ENCODE measurements at places on chromosomes 6 and 20.

DNA sequence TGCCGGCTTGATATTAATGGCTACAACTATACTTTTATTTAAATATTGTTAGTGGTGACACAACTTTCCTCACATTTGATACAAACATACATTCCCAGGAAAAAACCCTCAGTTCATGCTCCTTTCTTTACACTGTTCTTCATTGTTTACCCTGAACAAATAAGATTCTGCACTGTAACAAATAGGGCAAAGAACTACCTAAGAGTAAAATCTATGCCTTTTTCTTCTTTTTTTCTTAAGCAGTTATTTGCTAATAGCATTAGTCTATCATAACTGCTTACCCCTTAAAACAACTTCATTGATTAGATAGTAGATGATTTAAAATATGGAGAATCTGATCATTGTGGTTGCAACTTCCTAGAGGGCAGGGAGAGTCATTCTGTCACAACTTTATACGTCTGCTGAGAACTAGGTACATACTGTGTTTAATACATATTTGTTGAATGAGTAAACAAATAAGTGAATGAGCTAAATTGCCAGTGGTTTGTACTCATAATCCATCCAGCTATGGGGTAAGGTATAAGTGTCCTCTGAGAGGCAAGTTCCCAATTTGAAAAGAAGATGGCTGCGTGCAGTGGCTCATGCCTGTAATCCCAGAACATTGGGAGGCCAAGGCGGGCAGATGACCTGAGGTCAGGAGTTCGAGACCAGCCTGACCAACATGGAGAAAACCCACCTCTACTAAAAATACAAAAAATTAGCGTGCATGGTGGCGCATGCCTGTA is 161.0 kb downstream of the CDK19 start:
- no peak for DNase-seq

DNA sequence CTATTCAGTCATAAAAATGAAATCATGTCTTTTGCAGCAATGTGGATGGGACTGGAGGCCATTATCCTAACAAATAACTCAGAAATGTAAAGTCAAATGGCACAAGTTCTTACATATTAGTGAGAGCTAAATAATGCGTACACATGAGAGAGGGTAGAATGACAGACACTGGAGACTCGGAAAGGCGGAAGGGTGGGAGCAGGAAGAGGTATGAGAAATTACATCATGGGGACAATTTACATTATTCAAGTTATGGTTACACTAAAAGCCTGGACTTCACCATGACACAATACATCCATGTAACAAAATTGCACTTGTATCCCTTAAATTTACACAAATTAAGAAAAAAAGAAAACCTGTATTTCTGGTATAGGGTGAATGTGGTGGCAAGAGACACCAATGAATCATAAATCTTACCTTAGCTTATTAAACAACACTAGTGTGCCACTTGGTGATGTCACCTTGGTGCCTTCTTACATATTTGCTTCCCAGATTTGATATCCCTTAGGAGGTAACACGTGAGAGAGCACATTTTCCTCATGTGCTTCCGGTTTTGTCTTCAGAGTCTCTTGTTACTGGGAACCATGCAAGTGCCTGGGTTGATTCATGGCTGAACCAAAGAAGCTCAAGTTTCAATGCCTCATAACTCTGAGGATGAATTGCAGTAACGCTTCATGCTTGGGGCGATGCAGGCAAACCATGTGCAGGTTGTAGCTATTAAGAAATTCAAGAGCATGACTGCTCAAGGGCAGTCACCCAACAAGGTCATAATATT is 84.6 kb downstream of the DCDC2 start:
- DNase-seq, result no peak

GRCh38 chr6:152130441-152130840 is 323.0 kb downstream of the ESR1 start:
- no peak for DNase-seq

DNA sequence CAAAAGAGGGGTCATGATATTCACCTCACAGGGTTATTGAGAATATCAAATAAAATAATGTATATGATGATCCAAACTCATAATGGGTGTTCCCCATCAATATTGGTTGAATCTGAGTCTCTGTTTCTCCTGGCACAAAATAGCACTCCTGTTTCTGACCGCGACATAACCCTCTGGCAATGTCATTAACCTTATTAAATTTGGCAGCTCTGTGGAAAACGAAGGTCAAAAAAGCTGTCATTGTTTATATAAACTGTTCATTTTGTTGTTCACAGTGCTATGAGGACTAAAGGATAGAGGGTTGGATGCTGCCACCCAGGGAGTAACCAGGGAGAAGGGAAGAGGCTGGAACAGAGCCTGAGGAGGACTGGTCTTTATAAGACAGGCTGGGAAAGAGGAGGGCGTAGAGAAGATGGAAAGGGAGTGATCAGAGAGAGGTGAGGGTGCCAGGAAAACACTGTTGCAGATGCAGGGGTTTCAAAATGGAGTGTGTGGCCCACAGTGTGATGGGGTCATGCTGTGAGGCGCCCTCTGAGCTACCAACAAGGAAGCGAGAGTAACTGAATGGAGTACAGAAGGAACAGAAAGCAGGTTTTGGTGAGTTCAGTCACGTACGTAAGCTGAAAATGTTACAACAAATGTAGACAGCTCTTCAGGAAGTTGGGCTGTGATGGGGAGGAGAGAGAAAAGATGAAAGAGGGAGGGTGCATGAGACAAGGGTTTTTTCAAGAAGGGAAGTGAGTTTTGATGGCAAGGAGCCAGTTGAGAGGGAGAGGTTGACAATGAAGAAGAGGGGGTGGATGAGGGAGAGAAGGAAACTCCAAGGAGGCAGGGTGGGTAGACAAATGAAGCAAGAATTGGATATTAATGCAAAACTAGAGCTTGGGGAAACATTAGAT is 251.6 kb upstream of the TAB2 start:
- DNase-seq, result peak; percentile 79

DNA sequence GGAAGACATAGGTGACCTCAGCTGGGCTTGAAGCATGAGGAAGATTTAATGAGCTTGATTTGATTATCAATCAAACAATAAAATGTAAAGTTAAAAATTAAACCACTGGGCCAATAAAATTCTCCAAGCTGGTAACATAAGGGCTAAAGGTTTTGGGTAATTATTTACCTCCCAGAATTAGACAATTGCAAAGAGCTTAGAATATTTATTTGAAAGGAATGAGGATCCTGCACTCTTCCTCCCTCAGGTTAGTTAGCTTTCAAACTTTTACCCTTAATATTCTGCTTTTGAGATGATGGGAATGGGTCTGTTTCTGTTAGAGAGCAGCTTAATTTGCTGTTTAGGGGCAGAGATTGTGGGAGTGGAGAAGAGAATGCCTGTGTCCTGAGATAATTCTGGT is at the start of gene SLC17A4:
TSS of gene SLC17A4 (plus strand) at position 208 of the 400 bp plus-strand sequence. CDS start 7,221 bp downstream, outside the sequence.
- no peak for DNase-seq

DNA sequence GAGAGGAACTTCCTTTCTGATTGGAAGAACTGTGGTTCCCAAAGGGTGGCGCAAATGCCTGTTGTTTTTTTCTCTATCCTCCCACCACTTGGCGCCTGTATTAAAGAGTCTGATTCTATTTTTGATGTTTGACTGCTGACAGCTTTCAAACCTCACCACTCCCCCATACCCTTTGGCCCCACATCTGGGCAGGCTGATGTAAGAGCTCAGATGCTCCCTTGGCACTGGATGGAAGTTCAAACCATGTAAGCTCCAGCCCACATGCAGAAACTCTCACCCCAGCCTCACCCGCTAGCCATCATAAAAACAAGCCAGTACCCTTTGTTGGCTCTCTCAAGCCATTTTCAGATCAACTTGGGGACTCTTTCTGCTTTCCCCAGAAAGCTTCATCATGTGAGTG is 20.0 kb upstream of the TMEM14A start:
- DNase-seq, result no peak

DNA sequence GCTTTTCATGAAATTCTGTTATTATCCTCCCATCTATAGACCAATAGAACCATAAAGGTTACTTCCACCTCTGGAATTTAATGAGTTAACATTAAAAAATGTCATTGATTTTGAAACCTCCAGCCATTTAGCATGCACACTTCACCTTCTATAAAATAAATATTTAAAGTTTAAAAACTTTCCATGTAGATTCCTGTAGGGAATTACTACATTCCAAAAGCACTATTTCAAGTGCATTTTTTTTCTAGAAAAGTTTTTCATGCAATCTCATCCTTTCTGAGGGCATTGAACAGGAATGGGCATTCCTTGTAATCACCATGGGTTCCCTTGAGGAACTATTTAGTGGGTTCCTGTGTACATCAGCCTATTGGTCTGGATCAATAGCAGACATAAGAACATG is 253.8 kb upstream of the RIN2 start:
- DNase-seq, result no peak

GRCh38 chr6:74048387-74048786 is 352.4 kb downstream of the CD109 start:
- DNase-seq, result no peak

- DNase-seq, result peak; percentile 100
These were observed at the start of gene FRS3 for GRCh38 chr6:41779788-41780550. Gene FRS3 (minus strand): TSS chr6:41779900. CDS start chr6:41776987, 2,913 bp downstream.

DNA sequence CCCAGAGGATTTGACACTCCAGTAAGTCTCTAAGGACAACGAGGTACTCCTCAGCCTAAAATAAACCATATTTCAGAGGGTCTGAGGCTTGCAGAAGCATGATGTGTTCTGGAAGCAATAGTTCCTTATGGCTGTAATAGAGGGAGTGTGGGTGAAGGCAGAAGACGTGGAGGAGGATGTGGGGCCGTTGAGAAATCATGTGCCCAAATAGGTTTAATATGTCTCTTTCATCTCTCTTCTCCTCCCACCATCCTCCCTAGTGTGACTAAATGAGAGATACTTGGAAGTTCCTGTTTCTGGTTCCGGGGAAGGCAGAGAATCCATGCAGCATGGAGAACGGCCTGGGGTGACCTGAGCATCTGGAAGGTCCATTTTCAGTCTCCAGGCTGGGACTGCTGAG is 174.0 kb upstream of the RSPO3 start:
- DNase-seq, result no peak

GRCh38 chr20:17752459-17752858 is 52.7 kb downstream of the BANF2 start:
- no peak for DNase-seq

GRCh38 chr6:109473120-109473519 is 9.9 kb downstream of the ZBTB24 start:
- no peak for DNase-seq

DNA sequence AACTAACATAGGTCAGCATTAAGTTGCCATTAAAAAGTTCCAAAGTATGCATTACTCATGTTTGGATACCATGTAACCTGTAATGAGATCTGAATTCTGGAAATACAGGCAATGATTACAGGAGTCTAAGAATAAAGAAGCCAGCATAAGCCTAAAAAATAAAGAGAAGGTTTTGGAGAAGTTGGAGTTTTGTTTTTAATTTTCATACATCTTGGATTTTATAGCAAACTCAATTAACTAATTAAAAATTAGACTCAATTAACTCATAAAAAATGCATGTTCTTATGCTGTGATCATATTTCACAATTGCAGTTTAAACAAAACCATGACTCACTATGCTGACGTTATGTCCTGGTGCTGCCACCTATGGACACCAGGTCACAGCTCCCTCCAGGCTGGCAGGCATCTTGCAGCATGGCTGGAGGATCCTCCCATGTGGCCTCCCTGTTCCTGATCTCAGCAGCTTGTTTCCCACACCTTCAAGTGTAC is 648.8 kb upstream of the AGPAT4 start:
- DNase-seq, result no peak

DNA sequence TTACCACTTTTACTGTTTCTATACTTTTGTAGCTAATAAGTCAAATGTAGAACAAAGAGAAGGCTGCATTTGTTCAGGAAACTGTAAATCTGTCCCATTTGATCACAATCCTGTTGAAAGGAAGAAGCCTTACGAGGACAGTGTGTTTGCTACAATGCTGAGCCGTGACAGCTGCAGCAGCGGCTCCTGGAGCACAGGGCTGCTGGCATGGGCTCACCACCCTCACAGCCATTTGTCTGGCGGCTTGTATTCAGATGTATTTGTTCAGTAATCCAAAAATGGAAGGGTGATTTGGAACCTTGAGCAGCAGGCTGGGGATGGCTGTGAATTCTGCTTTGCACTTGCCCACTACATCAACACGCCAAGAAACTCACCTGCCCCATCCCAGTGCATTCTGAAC is 5.7 kb downstream of the TUBB2A start:
- DNase-seq, result no peak

GRCh38 chr6:169810066-169810989 is 58.9 kb downstream of the ERMARD start:
- DNase-seq, result peak; percentile 67

DNA sequence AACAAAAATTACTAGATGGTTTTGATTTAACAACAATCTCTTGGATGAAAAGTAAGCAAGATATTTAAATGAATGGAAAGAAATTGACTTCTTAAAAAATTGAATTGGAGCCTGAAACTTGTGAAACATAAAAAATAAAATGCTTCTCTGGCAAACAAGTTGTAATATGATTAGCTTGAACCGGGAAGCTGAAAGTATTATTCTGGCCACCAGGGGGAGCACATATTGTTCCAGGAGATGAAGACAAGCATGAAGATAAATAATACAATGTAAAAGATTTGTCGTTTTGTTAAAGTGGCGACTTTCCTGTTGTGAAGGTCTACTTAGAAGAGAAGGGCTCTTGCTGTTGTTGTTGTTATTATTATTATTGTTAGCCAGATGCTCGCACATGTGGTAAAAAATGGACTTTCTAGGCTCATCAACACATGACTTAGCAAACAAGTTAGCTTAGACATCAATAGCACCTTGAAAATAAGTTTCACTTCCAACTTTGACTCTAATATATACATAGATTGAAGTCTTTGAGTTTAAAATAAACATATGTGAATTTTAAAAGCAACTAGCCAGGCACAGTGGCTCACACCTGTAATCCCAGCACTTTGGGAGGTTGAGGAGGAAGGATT is 14.2 kb downstream of the PAX1 start:
- no peak for DNase-seq

DNA sequence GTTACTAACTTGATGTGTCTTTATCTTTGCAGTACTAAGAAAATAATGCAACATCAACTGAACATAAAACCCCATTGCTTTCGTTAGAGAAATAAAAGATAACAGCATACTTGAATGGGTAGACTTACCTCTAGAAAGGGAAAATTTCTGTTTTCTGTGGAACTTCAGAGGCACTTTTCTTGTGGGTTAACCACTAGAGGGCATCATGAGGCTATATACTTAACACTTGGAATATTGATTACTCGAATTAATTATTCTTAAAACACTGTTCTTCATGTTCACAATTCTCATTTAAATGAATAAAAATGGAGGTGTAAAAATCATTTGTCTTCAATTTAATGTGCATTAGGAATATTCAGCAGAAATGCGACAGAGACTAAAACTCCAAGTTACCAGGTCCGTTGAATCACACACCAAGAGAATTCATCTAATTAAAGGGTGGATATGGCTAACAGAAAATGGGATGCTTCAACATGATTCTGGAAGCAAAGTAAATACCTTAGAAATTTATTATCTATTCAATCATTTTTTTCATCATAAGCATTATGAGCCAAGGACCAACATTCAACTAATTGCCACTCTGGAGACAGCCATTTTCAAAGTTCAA is 330.8 kb upstream of the PREP start:
- no peak for DNase-seq

DNA sequence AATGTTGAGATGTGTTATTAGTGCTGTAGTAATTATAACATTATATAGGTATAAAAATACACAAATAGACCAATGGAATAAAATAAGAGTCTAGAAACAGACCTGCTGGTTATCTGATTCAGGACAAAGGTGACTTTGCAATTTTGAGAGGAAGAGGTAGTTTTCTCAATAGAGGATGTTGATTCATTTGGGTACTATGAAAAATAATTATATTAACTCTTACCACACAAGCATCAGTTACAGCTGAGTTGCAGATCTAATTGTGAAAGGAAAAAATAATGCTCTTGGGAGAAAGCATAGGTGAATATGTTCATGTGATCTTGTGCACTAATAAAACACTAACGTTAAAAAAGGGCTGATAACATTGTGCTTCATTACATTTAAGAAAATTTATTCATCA is 103.0 kb downstream of the BCKDHB start:
- no peak for DNase-seq
